ENCODE measurements at places on chromosomes 4 and X.

- DNase-seq = peak; percentile 75
These were observed 2.0 kb upstream of the SPP1 start for GRCh38 chr4:87973283-87974169.

GRCh38 chr4:8916906-8917305 lies 45.3 kb upstream of the HMX1 start:
- DNase-seq = no peak

DNA sequence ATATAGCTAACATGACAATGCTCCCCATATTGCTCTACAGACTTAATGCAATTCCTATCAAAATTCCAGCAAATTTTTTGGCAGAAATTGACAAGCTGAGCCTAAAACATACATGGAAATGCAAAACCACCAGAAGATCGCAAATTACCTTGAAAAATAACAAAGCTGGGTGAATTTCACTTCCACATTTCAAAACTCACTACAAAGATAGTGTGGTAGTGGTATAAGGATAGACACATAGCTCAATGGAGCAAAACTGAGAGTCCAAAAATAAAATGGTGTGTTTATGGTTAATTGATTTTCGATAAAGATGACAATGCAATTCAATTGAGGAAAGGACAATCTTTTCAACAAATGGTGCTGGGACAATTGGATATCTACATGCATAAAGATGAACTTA lies 65.8 kb downstream of the SLC9A7 start:
- DNase-seq = no peak

DNA sequence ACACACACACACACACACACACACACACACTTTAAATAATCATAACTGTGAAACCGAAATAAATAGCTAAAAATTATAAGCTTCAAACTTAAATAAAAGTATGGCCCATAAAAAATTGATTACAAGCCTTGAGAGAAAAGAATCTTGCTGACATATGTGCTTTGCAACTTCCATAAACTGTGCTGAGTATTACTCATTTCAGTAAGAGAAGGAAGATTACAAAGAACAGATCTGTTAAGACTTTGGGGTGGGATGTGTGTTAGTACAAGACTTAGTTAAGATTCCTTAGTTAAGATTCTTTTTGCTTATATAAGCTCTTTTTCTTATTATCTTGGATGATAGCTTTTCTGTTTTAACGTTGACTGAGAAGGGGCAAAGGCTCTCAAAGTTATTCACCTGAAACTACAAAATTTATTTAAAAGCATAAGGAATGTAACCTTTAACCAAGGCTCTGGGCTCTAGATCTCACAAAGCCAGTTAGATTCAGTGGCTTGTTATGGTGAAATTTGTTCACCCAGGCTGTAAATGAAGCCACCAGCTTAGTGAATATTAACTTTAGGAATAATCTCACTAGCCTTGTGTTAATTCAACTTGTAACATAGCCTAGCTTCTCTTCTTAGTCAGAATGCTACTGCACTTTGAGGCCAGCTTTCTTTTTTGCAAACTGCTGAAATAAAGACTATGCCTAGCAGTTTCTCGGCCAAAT lies 58.2 kb downstream of the ARSJ start:
- DNase-seq = no peak

DNA sequence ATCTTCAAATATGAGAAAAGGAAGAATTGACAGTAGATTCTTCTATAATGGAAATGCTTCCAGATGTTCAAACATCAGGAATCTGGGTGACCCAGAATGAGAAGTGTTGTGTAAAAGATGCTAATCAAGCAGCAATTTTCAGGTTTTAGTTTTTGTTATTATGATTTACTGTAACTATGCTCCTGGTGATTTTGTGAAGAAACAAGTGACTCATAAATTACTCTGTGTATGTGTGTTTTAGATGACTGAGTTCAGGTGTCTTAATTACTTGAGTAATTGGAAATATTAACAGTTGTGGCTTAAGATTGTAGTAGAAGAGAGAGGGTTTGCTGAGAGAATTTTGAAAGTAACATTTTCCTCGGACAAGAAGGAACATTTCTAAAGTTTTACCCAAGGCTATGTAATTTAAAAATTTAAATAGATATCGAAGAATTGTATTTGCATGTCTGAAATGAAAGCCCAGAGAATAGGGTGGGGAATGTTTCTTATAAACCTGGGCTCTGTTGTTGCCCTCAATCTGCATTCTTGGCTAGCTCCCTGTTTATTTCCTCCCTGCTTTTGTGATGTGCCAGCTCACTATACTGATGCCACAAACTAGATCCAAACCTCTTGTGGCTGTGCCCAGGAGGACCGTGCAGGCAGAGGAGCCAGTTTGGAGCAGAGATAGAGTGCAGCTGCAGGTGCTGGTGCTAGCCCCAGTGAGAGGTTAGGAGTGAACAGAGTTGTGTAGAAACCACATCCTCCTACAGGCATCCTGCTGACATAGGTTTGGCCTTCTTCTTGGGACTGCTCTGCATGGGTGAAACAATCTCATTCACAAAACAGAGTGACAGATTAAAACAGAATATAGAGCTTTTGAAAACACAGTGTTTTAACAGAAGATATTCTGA lies 25.4 kb upstream of the TNIP3 start:
- DNase-seq = no peak

DNA sequence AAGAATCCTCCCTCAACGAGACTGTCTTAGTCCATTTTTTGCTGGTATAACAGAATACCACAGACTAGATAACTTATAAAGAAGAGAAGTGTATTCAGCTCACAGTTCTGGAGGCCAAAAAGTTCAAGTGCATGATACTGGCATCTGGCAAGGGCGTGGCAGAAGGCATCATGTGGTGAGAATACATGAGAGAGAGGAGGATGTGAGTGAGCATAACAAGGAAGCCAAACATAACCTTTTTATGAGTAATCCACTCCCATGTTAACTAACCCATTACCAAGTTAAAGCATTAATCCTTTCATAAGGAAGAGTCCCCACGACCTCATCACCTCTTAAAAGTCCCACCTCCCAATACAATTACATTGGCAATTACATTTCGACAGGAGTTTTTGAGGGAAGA lies 504.6 kb downstream of the IQCM start:
- no peak for DNase-seq

DNA sequence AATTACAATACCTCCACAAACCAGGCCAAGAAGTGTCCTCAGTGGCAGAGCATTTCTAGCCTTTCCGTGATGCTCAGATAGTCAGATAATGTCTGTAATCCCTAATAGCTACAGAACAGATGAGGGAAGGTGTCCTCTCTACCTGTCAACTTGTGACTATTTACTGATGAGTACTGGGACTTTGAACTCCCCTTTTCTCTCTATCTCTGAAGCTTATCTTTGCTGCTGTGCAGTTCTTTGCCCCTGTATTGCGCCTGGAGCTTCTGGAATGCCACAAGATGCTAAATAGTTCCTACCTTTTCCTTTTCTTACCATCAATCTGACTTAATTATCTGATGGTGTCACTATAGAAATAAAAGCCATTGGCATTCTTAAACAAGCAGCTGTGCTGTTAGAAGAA lies 30.5 kb downstream of the FGF2 start:
- DNase-seq = no peak

GRCh38 chr4:17780501-17781299 lies 721 bp downstream of the FAM184B start:
- DNase-seq = no peak

DNA sequence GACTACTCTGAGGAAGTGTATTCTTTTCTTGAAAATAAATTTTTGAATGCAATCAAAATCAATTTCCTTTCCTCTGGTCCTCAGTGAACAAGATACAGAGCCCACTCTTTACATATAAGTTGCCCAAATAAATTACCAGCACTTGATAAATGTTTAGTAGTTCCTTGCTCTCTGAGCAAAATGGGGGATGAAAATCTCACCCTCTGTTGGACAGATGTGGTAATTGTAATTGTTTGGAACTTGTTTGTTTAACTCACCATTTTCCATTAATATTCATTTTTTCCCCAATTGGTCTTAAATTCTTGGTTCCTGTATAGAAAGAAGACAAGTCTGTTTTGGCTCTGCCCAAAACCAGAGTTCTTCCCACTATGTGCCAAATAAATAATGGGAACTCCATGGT lies 146.3 kb downstream of the LDB2 start:
- DNase-seq = no peak

GRCh38 chr4:78439328-78439727 lies 112.2 kb upstream of the ANXA3 start:
- no peak for DNase-seq

- no peak for DNase-seq
These were observed 167.8 kb downstream of the ZNF330 start for GRCh38 chr4:141388481-141388880.

Data from RKO (cell line).